ENCODE measurements at places on chromosomes 3 and 15.

GRCh38 chr15:86629409-86630356 is 550.0 kb downstream of the AGBL1 start:
- no peak for DNase-seq

GRCh38 chr15:75947092-75947491 is 43.4 kb downstream of the FBXO22 start:
- DNase-seq, result no peak

DNA sequence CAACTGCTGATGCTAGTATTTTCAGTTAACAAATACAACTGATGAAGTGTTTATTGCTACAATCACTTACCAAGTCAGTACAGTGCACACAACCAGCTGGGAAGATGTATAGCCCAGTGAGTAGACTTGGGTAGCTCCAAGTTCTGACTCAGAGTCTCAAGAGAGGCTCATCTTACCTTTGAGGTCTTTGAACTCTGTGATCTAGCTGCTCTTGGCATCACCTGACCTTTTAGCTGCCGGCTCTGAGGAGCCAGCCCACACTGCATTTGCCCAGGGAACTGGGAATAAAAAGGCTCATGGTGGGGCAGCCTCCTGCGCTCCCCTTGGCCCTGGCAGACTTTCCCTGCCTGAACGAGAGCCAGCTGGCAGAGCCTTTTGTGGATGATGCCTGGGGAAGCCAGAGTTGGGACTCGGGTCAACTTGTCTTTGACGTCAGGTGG is 82.6 kb downstream of the CEMIP start:
- no peak for DNase-seq

- no peak for DNase-seq
Observed at GRCh38 chr3:35757991-35758757, 118.8 kb downstream of the ARPP21 start.

GRCh38 chr15:94272251-94272898 is 41.0 kb downstream of the MCTP2 start:
- DNase-seq, result no peak

- DNase-seq, result no peak
Observed at GRCh38 chr3:64798316-64798715, 110.5 kb upstream of the ADAMTS9 start.

DNA sequence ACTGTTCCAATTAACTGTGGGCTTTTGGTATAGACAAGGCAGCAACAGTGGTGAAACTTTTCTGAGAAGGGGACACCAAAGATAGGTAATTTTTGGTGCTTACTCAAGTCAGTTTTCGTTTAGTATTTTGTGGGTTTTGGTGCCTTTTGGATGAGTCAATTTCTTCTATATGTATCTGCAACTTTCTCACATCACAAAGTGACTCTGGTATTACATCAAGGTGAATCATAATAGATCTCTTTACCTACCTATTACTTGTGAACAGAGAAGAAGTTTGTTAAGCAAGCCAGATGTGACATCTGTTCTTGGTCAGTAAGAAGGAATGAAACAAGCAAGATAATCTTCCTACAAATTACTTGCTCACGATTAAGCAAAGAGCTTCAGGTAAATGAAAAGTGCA is 732.4 kb upstream of the DPPA4 start:
- DNase-seq, result no peak

GRCh38 chr3:877001-877400 is 215.8 kb upstream of the CNTN6 start:
- no peak for DNase-seq

DNA sequence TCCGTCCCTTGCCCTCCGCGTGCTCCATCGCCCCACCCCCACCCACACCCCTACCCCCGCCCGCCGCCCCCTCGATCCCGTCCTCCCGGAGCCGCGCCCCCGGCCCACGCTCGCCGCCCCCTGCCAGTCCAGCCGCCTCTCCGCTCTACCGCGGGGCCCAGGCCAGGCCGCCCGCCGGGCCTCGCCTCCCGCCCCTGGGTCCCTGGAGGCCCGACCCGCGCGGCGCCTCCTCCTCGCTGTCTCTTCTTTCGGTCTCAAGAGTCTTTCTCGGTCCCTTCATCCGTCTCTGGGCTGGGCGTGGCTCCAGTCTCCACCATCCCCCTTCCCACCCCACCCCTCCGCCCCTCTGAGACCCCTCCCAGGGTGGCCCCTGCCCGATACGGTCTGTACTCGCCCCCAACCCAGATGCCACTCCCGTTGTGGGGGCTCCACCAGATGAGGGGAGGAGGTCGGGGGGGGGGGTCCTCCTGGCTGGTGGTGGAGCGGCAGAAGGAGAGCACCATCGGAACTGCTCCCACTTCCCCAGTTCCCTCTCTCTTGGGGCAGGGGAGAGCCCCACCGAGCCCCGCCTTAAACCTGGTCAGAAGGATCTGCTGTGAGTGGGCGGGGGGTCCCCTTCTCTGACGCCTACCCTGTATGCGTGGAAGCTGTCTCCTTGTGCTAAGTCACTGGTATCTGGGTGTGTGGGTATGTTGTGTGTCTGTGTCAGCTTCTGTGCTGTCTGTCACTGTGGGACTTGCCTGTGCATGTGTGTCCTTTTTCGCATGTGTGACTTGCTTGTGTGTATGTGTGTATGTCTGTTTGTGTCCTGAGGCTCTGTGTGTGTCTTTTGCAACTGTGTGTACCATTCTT is 1.0 kb downstream of the PRKCD start:
- DNase-seq, result no peak

GRCh38 chr3:152460936-152461335 is 192.2 kb downstream of the MBNL1 start:
- DNase-seq, result no peak

- DNase-seq, result no peak
Observed at GRCh38 chr3:156323466-156323865, 203.1 kb downstream of the KCNAB1 start.

DNA sequence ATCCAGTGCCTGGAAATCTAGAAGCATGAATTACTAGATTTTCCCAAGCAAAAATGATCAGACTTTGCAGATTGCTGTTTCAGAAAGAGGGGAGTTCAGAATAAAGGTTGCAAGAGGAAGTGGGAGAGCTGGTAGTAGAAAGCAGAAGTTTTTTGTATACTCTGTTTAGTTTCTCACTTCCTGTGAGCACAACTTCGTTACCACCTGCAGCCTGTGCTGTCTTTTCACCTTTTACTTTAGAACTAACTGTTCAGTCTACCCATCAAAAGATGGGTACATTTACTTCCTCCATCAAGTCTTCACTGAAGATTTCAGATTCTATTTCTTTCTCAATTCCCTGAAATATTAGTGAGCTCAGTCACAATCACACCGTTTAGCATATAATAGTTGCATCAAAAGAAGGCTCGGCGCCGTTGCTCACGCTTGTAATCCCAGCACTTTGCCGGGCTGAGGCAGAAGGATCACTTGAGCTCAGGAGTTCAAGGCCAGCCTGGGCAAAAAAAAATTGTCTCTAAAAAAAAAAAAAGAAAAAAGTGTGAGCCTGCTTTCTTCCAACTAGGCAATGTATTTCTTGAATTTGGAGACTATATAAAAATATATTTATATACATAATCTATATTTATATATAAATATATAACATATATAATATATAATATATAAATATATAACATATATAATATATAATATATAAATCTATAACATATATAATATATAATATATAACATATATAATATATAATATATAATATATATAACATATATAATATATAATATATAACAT is 1.8 kb upstream of the CEP97 start:
- DNase-seq, result no peak

GRCh38 chr3:195251336-195252065 is 19.5 kb downstream of the XXYLT1 start:
- no peak for DNase-seq

- DNase-seq, result no peak
Observed at GRCh38 chr3:27927882-27928281, 205.8 kb upstream of the EOMES start.

DNA sequence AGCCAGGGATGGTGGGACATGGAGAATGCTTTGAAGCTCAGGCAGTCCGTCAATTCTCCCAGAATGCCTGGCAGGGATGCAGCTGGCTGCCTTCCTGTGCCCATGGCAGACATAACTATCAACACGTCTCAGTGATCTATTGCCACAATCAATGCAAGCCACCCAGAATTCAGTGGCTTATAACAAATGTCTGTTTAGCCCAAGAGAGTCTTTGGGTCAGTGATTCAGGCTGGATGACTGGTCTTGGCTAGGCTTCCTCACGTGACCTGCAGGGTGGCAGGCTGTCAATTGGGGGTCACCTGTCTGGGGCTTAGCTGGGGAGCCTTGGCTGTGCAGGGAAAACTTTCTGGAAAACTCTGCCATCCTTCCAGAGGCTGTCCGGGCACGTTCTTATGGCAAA is 213.1 kb upstream of the LRRFIP2 start:
- DNase-seq, result no peak

DNA sequence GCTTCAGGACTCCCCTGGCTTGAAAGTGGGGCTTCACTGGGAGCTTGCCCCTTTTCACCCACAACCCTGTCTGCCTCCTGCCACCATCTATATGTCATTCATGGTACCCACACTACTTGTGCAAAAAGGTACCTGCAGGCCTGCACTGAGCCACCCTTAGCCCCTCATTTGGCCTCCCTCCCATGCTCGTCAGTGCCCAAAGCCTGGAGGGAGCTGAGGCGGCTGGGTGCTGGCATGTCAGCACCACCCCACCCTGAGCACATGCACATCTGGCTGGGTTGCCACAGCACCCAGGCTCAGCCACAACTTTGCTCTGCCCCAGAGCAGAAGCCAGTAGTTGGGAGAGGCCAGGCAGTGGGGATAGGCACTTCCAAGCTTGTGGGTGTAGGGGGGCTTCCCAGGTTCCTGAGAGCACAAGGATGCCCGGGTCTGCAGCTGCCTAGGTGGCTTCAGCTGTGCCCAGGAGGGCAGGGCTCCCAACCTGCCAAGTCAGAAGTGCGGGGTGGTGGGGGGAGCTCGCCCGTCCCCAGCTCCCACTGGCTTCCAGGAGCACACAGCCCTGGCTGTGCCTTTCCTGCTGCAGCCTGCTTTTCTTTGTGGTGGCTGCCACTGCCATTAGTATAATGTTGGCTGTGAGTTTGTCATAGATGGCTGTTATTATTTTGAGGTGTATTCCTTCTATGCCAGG is 1054.6 kb upstream of the EPHA6 start:
- DNase-seq, result no peak

DNA sequence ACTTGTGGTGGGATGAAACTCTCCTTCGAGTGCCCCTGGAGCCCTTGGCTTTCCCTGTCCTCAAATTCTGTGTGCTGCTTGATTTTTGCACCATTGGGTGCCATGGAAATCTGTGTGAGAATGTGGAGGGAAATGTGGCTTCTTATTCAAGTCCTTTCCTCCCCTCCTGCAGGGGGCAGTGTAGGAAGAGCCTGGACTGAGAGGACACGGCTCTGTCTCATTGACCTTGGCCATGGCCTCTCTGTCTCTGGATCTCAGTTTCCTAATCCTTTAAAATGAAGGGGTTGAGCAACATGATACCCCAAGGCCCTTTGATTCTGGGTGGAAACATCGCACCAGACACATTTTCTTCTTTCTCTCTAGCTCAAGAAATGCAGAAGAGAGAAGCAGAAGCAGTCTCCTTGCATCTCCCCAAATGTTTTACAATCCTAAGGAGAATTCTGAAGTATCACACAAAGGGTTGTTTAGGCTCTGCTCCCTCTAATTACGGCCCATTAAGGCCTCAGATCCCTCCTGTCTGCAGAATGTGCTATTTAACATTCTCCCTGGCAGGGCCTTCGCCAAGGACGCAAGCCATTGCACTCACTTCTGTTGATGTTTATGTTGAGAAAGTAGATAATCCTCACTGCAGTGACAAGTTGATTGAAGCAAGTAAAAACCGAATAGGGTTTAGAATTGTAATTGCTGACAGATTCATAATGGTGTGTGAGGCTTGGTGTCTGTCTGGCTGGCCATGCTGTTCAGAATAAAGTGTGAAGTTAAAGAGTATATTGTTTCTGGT is 169.1 kb downstream of the TPRG1 start:
- no peak for DNase-seq

GRCh38 chr3:189041482-189042090 is 130.2 kb upstream of the TPRG1 start:
- DNase-seq, result no peak

- DNase-seq, result no peak
Observed at GRCh38 chr3:135755330-135756105, 210.0 kb upstream of the PPP2R3A start.

- DNase-seq, result no peak
Observed at GRCh38 chr3:19046440-19046839, 101.9 kb upstream of the KCNH8 start.

DNA sequence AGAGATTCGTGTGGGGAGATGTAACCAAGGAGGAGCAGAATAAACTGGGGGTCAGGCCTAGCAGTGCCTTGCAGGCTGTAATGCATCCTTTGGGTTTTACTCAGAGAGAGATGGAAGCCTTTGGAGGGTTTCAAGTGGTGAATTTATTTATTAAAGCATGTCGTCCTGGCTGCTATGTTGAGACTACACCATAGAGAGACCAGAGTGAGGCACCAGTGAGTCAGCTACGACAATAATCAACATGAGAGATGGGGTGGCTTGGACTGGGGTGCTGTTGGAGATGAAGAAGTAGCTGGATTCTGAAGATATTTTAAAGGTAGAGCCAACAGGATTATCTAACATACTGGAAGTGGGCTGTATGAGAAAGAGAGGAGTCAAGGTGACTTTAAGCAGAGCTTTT is 335.3 kb upstream of the ARHGEF26 start:
- DNase-seq, result no peak

- no peak for DNase-seq
Observed at GRCh38 chr3:4067893-4068292, 235.3 kb upstream of the SETMAR start.

DNA sequence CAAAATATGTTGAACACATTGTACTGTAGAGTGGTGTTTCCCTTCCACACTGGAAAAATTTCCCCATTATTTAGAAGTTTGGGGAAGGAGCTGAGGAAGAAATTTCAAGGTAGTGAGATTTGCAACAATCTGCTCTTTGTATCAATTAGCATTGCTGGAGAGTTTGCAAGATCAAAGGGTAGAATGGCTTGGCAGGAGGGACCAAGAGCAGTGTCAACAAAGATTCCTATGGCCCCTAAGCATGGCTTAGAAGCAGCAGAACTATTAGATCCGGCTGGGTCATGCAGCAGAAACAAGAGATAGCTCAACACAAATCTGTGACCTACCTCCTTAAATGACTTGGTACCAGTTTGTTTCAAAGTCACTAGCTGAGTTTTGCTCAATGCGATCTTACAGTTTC is 175.0 kb downstream of the C3orf38 start:
- no peak for DNase-seq

GRCh38 chr3:113514265-113514769 is 639 bp downstream of the SPICE1 start:
- no peak for DNase-seq

GRCh38 chr3:59839810-59840515 is 790.1 kb upstream of the CFAP20DC start:
- DNase-seq, result no peak

- no peak for DNase-seq
Observed at GRCh38 chr3:101270149-101270548, 50.2 kb downstream of the IMPG2 start.

GRCh38 chr3:108513961-108514360 is 3.6 kb upstream of the MYH15 start:
- DNase-seq, result no peak

DNA sequence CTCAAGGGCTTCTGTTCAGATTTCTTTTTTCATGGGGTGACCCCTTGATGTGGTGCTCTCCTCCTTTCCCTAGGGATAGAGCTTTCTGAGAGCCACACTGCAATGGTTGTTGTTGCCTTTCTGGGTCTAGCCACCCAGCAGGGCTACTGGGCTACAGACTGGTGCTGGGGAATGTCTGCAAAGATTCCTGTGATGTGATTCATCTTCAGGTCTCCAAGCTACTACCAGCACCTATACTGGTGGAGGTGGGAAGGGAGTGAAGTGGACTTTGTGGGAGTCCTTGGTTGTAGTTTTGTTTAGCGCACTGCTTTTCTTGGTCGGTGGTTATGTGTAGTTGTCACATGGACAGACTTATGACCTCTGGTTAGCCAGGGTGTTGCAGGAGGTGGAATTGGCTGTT is 392.3 kb upstream of the CNTN6 start:
- DNase-seq, result no peak

GRCh38 chr3:172268425-172268824 is 179.8 kb downstream of the GHSR start:
- no peak for DNase-seq
